ENCODE measurements at places on chromosomes 7 and 10.

DNA sequence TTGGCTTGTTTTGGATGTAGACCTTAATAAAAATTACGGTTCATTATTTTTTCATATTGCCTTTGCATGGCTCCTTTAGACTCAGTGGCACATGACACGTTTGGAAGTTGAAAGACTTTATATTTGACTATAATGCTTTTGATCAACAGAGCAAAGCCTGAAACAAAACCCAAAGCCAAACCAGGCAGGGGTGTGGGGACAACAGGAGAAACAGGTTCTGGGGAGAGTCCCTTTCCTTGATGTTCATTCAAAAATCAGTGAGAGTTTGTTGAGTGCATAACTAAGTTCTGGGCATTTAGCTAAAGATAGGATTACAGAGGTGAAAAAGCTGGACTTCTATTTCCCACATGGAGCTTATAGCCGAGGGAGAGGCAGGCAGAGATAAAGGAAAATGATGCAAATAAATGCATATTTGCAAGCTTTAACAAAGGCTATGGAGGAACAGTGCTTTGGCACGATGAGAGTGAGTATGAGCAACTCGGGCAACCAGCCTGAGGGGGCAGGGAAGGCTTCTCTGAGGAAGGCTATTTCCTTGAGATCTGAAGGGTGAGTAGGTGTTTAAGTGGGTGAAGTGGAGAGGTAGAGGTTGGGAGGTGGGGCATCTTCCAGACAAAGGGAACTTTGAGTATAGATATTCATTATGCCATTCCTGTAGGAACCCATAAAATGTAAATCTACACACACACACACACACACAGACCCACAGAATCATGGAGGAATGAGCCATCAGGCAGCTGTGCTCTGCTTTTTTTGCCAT, 34.5 kb upstream of the PDZD8 start:
- DNase-seq = no peak

DNA sequence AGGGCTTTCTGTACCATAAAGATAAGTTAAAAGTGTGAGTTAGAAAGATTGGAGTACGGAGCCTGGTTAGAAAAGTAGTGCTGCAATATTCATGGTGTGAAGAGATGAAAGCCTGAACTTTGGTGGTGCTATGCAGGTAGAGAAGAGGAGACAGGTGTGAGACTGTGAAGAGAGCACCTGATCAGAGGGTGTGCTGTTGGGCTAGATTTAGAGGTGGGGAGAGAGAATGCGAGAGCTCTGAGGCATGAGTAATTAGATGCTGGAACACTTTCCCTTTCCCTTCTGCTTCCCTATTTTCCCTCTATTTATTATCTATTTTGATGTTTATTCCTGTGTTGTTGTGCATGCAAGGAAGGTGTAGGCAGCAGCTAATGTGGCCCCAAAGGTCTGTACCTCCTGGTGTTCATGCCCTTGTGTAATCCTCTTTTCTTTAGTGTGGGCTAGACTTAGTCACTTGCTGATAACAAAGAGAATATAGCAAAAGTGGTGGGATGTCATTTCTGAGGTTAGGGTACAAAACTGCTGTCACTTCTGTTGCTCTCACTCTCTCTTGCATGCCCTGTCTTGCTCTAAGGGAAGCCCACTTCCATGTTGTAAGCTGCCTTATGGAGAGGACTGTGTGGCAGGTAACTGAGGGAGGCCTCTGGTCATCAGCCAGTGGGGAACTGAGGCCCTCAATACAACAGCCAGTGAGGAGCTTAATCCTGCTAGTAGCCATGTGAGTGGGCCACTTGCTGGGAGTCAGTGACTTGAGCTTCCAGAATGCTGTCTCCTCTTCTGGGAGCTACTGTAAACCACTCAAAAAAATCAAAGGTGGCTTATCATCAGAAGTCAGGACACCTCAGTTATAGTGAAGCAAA, 2.6 kb upstream of the ATXN7L1 start:
- no peak for DNase-seq

DNA sequence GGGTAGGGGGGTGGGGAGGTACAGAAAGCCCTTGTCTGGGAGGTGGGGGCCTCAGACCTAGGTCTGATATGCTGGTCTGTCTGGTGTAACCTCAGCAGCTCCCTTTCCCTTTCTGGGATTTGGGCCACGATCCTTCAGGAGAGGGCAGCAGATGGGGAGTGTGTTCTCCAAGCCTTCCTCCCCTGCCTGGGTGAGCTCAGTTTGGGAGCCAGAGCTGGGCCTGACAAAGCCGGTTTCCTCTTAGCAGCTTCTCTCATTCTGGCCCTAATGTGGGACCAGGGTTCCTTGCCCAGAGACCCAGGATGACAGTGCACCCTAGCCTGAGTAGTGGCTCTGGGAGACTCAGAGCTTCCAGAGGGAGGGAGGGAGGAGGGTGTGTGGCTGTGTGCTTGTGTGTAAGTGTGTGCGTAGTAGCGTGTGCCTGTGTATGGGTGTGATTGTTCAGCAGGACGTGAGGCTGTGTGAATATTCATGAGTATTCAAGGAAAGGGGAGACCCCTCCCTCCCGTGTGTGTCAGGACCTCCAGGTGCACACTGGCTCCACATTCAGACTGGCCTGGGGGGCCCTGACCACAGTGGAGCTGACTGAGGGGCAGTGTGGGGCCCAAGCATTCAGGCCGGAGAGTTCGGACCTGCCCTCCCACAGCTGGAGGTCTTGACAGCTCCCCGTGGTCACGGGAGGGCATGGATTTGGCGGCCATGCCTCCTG, 96.5 kb downstream of the ZMIZ1 start:
- no peak for DNase-seq

GRCh38 chr7:55214707-55215106, 150.4 kb upstream of the LANCL2 start:
- DNase-seq = no peak
